Activated T-cell treated with anti-CD3 and anti-CD28 coated beads, Interleukin-2, amount 50 U/mL, for 24 hours (primary cell): ENCODE measurements at places on chromosomes 2 and 18.

- no peak overlapping the region for H3K4me3 ChIP-seq
- H3K27ac ChIP-seq: no peak overlapping the region
- H3K36me3 ChIP-seq: no peaks in the 10 kb centered on the region
- peaks cover 3% of the 10 kb centered on the region for H3K27me3 ChIP-seq
These were observed 19.3 kb upstream of the ODC1 start for GRCh38 chr2:10467401-10467800.

DNA sequence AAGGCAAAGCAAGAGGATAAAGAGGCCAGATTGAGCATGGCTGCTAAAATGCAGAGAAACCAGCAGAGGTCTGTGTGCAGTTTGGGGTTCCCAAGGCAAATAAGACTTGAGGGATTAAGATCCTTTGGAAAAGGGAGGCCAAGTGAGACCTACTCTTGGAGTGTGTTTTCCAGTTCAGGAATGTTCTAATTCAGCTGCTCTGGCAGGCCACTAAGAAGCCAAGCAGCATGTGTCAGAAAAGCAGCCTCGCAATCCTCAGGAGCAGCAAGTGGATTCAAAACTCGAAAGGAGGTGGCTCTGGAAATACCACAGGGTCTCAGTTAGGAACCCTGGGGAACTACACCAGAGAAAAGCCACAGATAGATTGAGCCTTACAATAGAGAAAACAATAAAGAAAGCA, 569.2 kb downstream of the METTL4 start:
- DNase-seq: no peak
- H3K36me3 ChIP-seq: no peaks in the 10 kb centered on the region
- H3K4me3 ChIP-seq: no peak overlapping the region
- no peaks in the 10 kb centered on the region for H3K4me1 ChIP-seq

DNA sequence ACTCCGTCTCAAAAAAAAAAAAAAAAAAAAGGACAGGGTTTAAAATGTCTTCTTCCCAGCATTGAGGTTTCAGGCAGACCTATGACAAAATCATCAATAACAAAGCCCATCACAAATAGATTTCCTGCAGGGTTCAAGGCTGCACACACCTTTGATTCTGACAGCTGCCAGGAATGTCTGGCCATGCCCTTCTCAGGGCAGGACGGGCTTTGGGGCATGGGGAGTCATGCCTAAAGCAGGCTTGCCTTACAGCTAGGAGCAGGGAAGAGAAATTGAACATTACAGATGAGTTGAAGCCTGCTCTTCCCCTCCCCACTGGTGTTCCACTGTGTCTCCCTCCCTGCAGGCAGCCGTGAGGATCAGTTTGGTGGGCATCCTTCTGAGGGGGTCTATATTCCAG, 3.7 kb downstream of the PRELID3A start:
- H3K36me3 ChIP-seq: peaks cover 6% of the 10 kb centered on the region
- H3K4me3 ChIP-seq: no peak overlapping the region

DNA sequence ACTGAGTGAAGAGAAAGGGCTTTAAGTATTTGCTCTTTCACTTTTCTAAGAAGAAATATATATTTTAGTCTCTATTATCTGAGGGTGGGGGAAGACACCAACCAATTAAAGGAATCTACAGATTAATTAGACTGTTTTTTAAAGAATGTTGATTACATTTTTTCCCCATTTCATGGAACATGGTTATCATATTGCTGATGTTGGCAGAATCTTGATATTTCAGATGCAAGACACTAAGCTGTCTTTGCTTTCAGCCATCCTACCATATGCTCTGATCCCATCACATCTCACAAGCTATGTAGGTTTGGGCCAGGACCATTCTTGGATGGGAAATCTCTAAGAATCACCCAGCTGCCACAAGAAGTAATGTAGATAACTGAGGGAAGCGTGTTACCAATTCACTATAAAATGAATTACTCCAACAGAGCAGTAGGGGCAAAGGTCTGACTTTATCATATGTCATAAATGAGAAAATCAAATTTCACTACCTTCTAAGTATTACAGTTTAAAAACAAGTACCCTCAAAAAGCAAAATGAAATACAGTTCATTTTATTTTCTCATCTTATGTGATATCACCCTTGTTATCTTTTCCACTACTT, 6.7 kb upstream of the TBR1 start:
- no peak overlapping the region for H3K4me3 ChIP-seq
- peaks cover 8% of the 10 kb centered on the region for H3K4me1 ChIP-seq
- H3K27me3 ChIP-seq: peaks cover 9% of the 10 kb centered on the region
- peaks cover 33% of the 10 kb centered on the region for H3K36me3 ChIP-seq
- H3K27ac ChIP-seq: no peak overlapping the region

DNA sequence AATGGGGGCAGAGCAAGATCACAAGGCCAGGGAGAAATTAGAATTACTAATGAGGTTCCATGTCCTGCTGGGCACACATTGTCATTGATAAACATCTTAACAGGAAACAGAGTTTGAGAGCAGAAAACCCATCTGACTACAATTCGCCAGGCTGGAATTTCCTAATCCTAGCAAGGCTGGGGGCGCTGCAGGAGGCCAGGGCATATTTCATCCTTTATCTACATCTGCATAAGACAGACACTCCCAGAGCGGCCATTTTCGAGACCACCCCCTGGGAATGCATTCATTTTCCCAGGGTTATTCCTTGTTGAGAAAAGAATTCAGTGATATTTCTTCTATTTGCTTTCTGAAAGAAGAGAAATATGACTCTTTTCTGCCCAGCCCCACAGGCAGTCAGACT, 152.7 kb downstream of the SUCLG1 start:
- H3K4me3 ChIP-seq: no peak overlapping the region
- H3K36me3 ChIP-seq: no peaks in the 10 kb centered on the region
- H3K27me3 ChIP-seq: peaks cover 16% of the 10 kb centered on the region

GRCh38 chr18:63850636-63851035, 36.9 kb upstream of the SERPINB2 start:
- H3K4me1 ChIP-seq: no peaks in the 10 kb centered on the region
- no peak overlapping the region for H3K4me3 ChIP-seq
- H3K36me3 ChIP-seq: no peaks in the 10 kb centered on the region
- no peak for DNase-seq

DNA sequence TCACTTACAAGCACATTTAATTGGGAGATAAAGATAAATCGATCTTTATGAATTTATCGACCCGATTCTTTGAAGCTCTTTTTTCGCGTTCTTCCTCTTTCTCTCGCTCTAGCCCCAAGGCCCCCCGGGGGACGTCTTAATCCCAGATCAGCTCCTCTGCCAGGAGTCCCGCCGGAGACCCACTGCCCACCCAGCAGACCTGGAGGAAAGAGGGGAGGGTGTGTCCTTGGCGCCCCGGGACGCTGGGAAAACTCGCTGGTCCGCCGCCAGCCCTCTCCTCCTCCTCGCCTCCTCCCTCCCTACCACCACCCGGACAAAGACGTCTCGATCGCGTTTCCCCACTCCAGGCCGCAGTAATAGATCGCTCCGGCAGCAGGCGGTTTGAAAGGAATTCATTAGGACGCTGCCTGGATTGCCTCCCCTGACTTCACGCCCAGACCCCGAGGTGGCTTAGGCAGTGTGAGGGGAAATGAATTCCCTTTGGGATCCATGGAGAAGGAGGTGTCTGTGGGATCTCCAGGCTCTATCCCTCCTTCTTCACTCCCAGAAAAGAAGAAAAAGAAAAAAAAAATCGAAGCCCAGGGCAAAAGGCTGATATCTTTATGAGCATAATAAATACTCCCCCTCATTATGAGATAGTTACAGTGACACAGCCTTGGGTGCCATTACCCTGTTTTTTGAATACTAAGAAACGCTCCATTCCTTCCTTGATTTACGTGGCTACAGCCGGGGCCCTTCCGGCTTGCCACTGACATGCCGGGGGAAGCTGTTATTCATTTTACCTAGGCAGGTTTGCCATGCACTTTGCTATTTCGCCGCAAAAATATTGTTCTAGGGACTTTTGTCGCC, 1.8 kb upstream of the GBX2 start:
- peaks cover 79% of the 10 kb centered on the region for H3K27me3 ChIP-seq
- H3K4me1 ChIP-seq: peaks cover 16% of the 10 kb centered on the region
- no peak for DNase-seq

- H3K36me3 ChIP-seq: no peaks in the 10 kb centered on the region
- no peak overlapping the region for H3K27ac ChIP-seq
- no peaks in the 10 kb centered on the region for H3K4me1 ChIP-seq
- no peak overlapping the region for H3K4me3 ChIP-seq
These were observed 85.2 kb upstream of the SESTD1 start for GRCh38 chr2:179349670-179350303.

- H3K4me1 ChIP-seq: peaks cover 44% of the 10 kb centered on the region
- H3K27me3 ChIP-seq: no peaks in the 10 kb centered on the region
- no peaks in the 10 kb centered on the region for H3K36me3 ChIP-seq
- H3K27ac ChIP-seq: no peak overlapping the region
- DNase-seq: no peak
- no peak overlapping the region for H3K4me3 ChIP-seq
These were observed 66.4 kb upstream of the NCK2 start for GRCh38 chr2:105678346-105678745.

GRCh38 chr18:67467188-67467587, 49.3 kb downstream of the DSEL start:
- DNase-seq: no peak
- H3K27me3 ChIP-seq: peaks cover 5% of the 10 kb centered on the region
- H3K4me3 ChIP-seq: no peak overlapping the region
- H3K36me3 ChIP-seq: no peaks in the 10 kb centered on the region
- H3K4me1 ChIP-seq: peaks cover 6% of the 10 kb centered on the region
- no peak overlapping the region for H3K27ac ChIP-seq

GRCh38 chr2:239295377-239296019, 105.3 kb downstream of the HDAC4 start:
- peak overlapping the region; percentile 59 for H3K27ac ChIP-seq
- peaks cover 10% of the 10 kb centered on the region for H3K27me3 ChIP-seq
- H3K4me1 ChIP-seq: peaks cover 80% of the 10 kb centered on the region
- peaks cover 3% of the 10 kb centered on the region for H3K36me3 ChIP-seq

- no peaks in the 10 kb centered on the region for H3K27me3 ChIP-seq
- H3K27ac ChIP-seq: no peak overlapping the region
- no peaks in the 10 kb centered on the region for H3K4me1 ChIP-seq
- no peak for DNase-seq
- H3K4me3 ChIP-seq: no peak overlapping the region
- no peaks in the 10 kb centered on the region for H3K36me3 ChIP-seq
These were observed 1242.4 kb upstream of the ACVR2A start for GRCh38 chr2:146602383-146602782.

- H3K4me1 ChIP-seq: no peaks in the 10 kb centered on the region
- no peak overlapping the region for H3K4me3 ChIP-seq
- H3K27ac ChIP-seq: no peak overlapping the region
- H3K36me3 ChIP-seq: no peaks in the 10 kb centered on the region
- H3K27me3 ChIP-seq: no peaks in the 10 kb centered on the region
These were observed 338.3 kb upstream of the NT5C1B start for GRCh38 chr2:18927525-18928232.

- H3K4me3 ChIP-seq: no peak overlapping the region
- no peak for DNase-seq
- no peak overlapping the region for H3K27ac ChIP-seq
- no peaks in the 10 kb centered on the region for H3K36me3 ChIP-seq
- no peaks in the 10 kb centered on the region for H3K4me1 ChIP-seq
These were observed 96.6 kb downstream of the CPO start for GRCh38 chr2:207035875-207036274.

DNA sequence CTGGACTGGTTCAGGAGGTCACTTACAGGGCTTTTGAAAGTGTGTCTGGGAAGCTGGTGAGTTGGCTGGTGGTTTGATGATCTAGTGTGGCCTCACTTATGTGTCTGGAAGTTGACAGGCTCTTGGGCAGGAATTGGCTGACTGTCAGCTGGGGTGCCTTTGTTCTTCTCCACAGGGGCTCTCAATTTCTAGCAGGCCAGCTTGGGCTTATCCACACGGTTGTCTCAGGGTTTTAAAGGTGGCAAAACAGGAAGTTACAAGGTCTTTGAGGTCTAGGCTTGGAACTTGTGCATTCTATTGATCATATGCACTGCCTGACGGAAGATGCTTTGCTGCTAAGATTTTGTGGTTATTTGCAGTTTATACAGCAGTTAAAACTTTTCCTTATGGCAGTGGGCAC, 52.0 kb upstream of the CELF4 start:
- H3K4me1 ChIP-seq: no peaks in the 10 kb centered on the region
- DNase-seq: no peak
- H3K36me3 ChIP-seq: no peaks in the 10 kb centered on the region
- H3K27me3 ChIP-seq: no peaks in the 10 kb centered on the region
- H3K4me3 ChIP-seq: no peak overlapping the region

DNA sequence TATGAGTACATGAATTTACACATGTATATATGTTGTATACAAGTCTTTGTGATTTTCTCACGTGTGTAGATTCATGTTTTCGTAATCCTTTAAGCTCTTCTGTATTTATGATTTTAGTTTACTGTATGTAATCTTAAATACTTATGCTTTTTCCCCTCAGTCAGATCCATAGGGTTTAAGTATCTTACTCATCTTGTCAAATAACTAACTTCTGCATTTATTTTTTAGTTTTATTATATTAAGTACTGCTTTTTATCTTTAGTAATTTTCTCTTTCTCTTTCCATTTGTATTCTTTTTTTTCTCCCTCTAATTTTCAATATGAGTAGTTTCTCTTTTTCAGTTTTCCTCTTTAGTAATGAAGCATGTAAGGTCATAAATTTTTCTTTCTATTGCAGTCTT, 179.4 kb downstream of the LCLAT1 start:
- no peaks in the 10 kb centered on the region for H3K27me3 ChIP-seq
- H3K36me3 ChIP-seq: peaks cover 14% of the 10 kb centered on the region
- no peak overlapping the region for H3K4me3 ChIP-seq
- no peak for DNase-seq

DNA sequence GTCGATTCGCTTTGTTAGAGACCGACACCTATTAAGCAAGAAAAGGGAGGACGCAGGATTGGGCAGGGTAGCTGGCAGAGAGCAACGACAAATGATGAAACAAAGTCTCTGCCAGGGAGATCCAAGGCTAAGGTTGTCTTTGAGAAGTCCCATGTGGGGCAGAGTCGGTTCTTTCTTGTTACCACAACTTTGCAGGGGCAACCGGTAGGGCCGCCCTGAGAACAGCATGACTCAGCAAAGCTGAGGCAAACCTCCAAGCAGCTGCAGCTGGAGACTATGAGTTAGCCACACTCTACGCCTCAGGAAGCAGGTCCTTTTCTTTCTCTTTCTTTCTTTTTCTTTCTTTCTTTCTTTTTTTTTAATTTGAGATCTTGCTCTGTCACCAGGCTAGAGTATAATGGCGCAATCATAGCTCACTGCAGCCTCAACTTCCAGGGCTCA, 452.3 kb upstream of the ID2 start:
- H3K4me3 ChIP-seq: no peak overlapping the region
- H3K27ac ChIP-seq: no peak overlapping the region
- H3K27me3 ChIP-seq: peaks cover 3% of the 10 kb centered on the region

GRCh38 chr2:188524519-188525113, 232.9 kb downstream of the GULP1 start:
- H3K4me1 ChIP-seq: no peaks in the 10 kb centered on the region
- H3K36me3 ChIP-seq: no peaks in the 10 kb centered on the region
- no peak overlapping the region for H3K27ac ChIP-seq
